Bone marrow (tissue), 2 donors: ENCODE measurements at places on chromosomes 11 and 22.

GRCh38 chr11:102716527-102716926, 8.2 kb downstream of the MMP8 start:
- no peak for DNase-seq

- no peak for DNase-seq
These were observed 207.6 kb upstream of the LUZP2 start for GRCh38 chr11:24289301-24289700.

- no peak for DNase-seq
These were observed 19.8 kb upstream of the FJX1 start for GRCh38 chr11:35598254-35599125.

- no peak for DNase-seq
These were observed 10.9 kb downstream of the MUC2 start for GRCh38 chr11:1085440-1086170.

GRCh38 chr11:31337806-31338205, 31.7 kb downstream of the DCDC1 start:
- no peak for DNase-seq

- peak; percentile 25 for DNase-seq
These were observed 4.5 kb downstream of the FAM83F start for GRCh38 chr22:39999144-39999757.
